ENCODE measurements at places on chromosomes 16 and 17.

GRCh38 chr17:55212880-55213279 lies 51.9 kb upstream of the HLF start:
- DNase-seq, result no peak

- DNase-seq, result no peak
These were observed 103.1 kb downstream of the STX8 start for GRCh38 chr17:9472541-9472940.

DNA sequence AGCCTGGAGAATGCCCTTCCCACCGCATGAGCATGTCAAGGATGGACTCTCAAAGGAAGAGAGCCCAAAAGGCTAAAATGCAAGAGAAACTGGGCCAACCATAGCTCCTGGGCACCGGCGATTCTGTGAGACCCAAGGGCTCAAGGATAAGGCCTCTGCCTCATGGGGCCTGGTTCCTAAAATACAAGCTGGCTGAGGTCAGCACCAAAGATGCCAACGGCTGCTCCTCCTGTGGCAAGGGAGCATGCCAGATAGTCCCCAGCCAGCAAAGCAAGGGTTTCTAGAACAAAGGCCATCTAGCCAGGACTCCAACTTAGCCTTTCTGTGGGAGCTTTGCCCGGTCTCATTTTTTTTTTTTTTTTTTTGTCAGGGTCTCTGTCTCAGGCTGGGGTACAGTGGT lies 20.1 kb downstream of the GPRC5B start:
- DNase-seq, result no peak

DNA sequence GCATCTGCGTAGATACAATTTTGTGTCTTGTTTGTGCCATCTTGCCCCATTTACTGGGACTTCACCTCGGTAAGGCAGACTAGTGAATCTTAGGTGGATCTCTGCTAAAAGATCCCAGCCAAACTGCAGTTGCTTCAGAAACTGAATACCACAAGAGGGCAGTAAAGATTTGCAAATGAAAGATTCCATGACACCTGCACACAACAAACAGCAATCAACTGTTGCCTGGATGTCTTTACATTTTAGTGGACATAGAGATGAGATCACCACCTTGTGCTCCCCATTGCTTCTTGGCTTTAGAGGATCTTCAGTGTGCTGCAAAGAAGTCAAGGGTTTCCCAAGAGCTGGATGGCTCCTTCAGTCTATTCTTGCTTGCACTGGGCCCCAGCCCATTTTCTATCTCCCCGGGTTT lies 119.2 kb upstream of the CACNG5 start:
- DNase-seq, result peak; percentile 78

GRCh38 chr16:50300942-50301625 lies 34.7 kb downstream of the ADCY7 start:
- no peak for DNase-seq

DNA sequence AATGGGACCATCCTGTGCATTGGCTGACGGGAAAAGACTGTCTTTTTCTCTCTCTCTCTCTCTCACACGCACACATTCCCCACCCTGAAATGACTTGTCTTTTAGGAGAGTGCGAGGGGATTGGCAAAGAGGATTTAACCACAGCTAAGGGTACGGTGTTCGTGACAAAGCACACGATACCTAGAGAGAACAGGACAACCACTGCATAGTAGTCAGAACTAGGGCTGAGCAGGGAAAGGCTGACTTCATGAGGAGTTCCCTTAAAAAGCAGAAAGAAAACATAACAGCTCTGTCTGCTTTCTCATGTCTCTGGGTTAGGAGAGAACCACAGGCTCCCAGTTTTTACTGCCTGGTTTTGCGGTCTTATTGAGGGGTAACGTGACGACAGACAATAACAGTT lies 742.8 kb upstream of the SOX9 start:
- no peak for DNase-seq

- peak; percentile 1 for DNase-seq
These were observed 24.2 kb upstream of the ABCA9 start for GRCh38 chr17:69084911-69085310.

- DNase-seq, result peak; percentile 50
These were observed 9.2 kb upstream of the GLIS2 start for GRCh38 chr16:4306470-4307214.

GRCh38 chr16:46949241-46949892 lies 24.1 kb downstream of the DNAJA2 start:
- DNase-seq, result no peak

GRCh38 chr17:42246515-42246914 lies 29.7 kb downstream of the STAT5B start:
- DNase-seq, result no peak

- peak; percentile 80 for DNase-seq
These were observed 644 bp downstream of the NFAT5 start for GRCh38 chr16:69566240-69566980.
